Right cardiac atrium (tissue), 5 donors: ENCODE measurements at places on chromosomes 6 and 20. TPM values are rescaled to one million over a fixed set of nuclear protein-coding genes. Genes with fewer than 3 reads are reported as not detected.

CCM2L gene
- 5.6 TPM for total RNA-seq

PGC gene
- total RNA-seq = not detected

SIRPA gene
- 28.1 TPM for total RNA-seq

GLP1R gene
- 3.3 TPM for total RNA-seq

PI16 gene
- 125 TPM for total RNA-seq

ZNF165 gene
- 0.28 TPM for total RNA-seq

WFDC12 gene
- not detected for total RNA-seq

DUSP15 gene
- total RNA-seq = 7.2 TPM

CDC25B gene
- total RNA-seq = 10.0 TPM

C6orf132 gene
- 1.9 TPM for total RNA-seq

UNC5CL gene
- total RNA-seq = 0.46 TPM

UTRN gene
- total RNA-seq = 68.4 TPM

IL17A gene
- not detected for total RNA-seq

TUBE1 gene
- total RNA-seq = 31.5 TPM

IP6K3 gene
- total RNA-seq = 28.2 TPM

ARID1B gene
- total RNA-seq = 52.3 TPM

FOXA2 gene
- not detected for total RNA-seq

TGM6 gene
- not detected for total RNA-seq

C6orf58 gene
- total RNA-seq = not detected

IPCEF1 gene
- total RNA-seq = 1.8 TPM

PCK1 gene
- 0.25 TPM for total RNA-seq

DLK2 gene
- total RNA-seq = 0.49 TPM

PNPLA1 gene
- not detected for total RNA-seq

SLC2A10 gene
- total RNA-seq = 7.9 TPM

ABHD16B gene
- total RNA-seq = not detected

PRR18 gene
- not detected for total RNA-seq

BPI gene
- 0.20 TPM for total RNA-seq

MDC1 gene
- total RNA-seq = 26.6 TPM

TTK gene
- 0.47 TPM for total RNA-seq

ARMH2 gene
- not detected for total RNA-seq

GLO1 gene
- total RNA-seq = 87.5 TPM

CGAS gene
- total RNA-seq = 0.79 TPM

INSM1 gene
- not detected for total RNA-seq

ALDH5A1 gene
- 13.7 TPM for total RNA-seq

EEF1A2 gene
- total RNA-seq = 936 TPM

TFAP2C gene
- total RNA-seq = 0.34 TPM

COL12A1 gene
- 10.6 TPM for total RNA-seq

SIRPD gene
- not detected for total RNA-seq

LAMA4 gene
- 45.8 TPM for total RNA-seq

UBD gene
- total RNA-seq = not detected

SALL4 gene
- not detected for total RNA-seq

NRSN1 gene
- not detected for total RNA-seq

CST5 gene
- total RNA-seq = not detected

FRK gene
- 4.3 TPM for total RNA-seq

RAET1L gene
- total RNA-seq = not detected

ECHDC1 gene
- 39.0 TPM for total RNA-seq

PPIL6 gene
- 3.7 TPM for total RNA-seq

ATP6V1G2 gene
- total RNA-seq = 1.7 TPM

ENPP4 gene
- 23.1 TPM for total RNA-seq

BNIP5 gene
- not detected for total RNA-seq

SLC22A16 gene
- total RNA-seq = not detected

PKIB gene
- 0.53 TPM for total RNA-seq

ADAM33 gene
- total RNA-seq = 11.5 TPM

CTSA gene
- 134 TPM for total RNA-seq

BMP5 gene
- total RNA-seq = 1.9 TPM

CCN5 gene
- 85.2 TPM for total RNA-seq

SMLR1 gene
- not detected for total RNA-seq
